Hepatocyte (in vitro differentiated cells): ENCODE measurements at places on chromosomes 3 and 15.
A peak's percentile ranks its signal among the peaks of the same experiment; 100 is the strongest.

GRCh38 chr3:14451844-14452739, 49.7 kb downstream of the SLC6A6 start:
- peak; percentile 82 for DNase-seq

DNA sequence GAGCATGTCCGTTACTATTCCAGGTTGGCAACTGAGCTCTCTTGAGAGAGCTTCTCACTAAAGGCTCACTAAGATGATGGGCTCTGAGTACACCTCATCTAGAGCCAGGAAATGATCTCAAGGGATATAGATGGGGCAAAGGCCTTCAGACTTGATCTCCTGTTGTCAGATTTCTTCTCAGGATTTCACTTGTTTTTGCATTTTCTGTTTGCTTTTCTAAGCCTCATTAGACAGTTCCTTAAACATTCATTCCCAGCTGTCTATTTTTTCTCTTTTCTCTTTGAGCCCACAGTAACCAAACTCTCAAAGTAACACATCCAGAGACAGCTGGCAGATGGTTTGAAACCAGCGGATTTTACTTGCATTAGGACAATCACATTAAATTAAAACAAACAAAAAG, 28.4 kb upstream of the ARL8B start:
- no peak for DNase-seq

GRCh38 chr3:110459021-110459420, 612.6 kb upstream of the NECTIN3 start:
- DNase-seq = no peak

DNA sequence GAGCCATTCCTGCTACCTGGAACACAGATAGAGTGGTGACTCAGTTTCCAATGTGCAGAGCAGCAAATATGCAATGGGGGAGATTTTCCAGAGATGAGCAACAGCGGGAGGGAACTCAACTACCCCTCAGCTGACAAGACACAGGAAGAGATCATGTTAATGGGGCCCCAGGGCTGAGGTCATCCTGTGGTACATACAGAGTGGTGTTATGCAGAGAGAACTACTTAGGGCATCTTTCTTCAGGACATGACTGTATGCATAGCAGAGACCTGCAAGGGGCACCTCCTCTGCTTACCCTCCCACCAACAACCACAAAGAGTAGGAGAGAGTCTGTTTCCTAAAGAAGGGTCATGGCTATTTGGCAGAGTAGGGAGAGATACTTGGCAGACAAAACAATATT, 6.8 kb upstream of the TBC1D5 start:
- no peak for DNase-seq

GRCh38 chr15:96336596-96337364, 6.3 kb downstream of the NR2F2 start:
- DNase-seq = no peak

GRCh38 chr3:43093006-43093405, 12.9 kb downstream of the POMGNT2 start:
- DNase-seq = no peak

DNA sequence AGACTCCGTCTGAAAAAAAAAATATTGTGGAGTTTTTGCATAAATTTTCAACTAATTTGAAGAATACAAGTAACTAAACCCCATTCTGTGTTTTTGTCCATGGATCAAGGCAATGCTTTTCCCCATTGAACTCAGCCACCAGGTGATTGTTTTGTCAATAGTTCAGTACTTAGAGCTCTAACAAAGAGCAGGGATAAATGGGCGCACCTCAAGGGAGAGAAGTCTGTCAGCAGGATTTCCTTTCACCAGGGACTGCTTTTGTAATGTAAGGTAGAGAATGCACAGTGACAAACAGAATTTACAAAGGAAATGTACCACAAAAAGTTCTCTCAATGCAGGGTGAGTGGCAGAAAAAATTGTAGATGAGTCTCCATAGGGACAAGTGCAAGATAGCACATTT, 10.8 kb upstream of the ATP13A5 start:
- no peak for DNase-seq

- no peak for DNase-seq
Observed at GRCh38 chr15:64746356-64746755, 29.0 kb downstream of the RBPMS2 start.

GRCh38 chr3:30353711-30354467, 252.5 kb upstream of the TGFBR2 start:
- no peak for DNase-seq

DNA sequence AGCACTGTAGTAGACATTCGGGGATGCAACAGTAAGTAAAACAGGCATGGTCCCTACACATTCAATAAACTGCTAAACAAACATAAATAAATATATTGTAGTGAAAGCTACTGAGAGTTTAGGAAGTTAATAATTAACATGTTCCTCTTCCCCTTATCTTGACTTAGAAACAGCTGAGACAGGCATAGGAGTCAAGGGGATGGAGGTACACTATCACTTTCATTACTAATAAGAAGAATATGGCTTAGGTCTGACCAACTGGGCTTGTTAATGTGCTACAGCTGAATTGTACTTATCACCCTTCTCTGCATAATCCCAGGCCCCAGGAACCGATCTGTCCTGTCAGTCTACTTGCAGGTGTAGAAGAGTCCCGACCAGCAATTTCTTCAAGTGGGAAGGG, 116.3 kb upstream of the DAZL start:
- DNase-seq = no peak

GRCh38 chr3:194180570-194180969, 44.6 kb downstream of the HES1 start:
- no peak for DNase-seq

DNA sequence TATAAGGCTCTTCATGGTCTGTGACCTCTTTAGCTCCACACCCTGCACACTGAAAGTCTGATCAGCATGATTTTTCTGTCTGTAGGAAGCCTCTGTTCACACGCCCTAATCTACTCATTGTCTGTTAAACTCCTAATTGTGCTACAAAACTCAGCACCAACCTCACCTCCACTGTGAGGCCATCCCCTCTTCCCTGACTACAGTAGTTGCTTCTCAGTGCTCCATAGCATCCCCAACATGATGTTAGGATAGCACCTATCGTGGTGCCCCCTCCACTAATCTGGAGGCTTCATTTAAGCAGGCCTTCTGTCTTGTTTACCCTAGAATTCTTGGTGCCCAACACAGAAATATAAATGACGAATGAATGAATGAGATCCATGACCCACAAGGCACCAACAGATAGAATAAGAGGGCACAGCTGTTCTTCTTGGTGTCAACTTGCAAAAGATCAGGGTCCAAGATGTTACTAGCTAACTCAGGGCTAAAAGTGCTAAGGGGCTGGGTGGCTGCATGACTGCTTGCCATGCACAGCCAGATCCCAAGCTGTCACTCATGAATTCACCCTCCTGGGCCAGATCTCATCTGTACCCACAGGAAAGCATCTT, 55.2 kb upstream of the HEG1 start:
- DNase-seq = no peak

DNA sequence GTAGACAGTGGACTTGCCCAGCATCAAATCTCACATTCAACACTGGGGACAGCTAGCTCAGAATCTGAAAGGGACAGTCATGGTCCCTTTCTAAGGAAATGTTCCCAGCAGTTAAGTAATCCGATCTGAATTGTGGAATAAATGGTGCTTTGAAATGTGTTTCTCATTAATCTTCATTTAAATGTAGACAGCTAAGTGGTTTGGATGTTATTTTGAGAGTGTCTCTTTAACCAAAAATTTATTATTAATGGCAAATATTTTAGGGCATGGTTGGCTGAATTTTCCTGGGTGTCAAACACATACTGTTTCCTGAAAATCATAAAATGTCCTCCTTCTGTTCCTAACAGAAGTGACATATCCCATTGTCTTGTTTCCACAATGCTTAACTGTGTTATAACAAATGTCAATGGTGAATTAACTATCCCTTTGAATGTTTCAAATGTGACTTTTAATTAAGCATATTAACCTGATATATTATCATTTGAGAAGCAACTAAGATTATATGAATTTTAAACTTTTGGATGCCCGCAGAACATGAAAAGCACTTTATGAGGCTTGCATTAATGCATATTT, 210.8 kb downstream of the CHST2 start:
- DNase-seq = no peak

GRCh38 chr3:57350271-57350670, 57.8 kb upstream of the ASB14 start:
- DNase-seq = no peak

GRCh38 chr3:42849017-42849416, 26.7 kb downstream of the CYP8B1 start:
- DNase-seq = no peak

DNA sequence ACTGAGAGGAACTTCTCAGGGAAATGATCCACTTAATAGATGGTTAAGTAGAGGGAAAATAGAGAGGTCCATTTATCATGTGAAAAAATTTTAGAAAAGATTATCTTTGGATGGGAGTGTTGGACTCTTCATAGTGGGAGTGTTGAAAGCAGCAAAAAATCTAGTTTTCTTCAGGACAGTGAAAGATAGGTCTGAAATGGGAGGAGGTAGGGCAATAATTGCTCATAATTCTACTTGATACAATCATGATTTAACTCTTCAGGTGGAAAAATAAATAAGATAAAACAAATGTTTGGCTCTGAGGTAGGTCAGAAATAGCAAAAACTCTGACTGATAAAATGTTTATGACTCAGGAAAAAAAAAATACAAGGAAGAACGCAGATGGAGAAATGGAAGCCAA, 144.1 kb upstream of the DPH6 start:
- no peak for DNase-seq

DNA sequence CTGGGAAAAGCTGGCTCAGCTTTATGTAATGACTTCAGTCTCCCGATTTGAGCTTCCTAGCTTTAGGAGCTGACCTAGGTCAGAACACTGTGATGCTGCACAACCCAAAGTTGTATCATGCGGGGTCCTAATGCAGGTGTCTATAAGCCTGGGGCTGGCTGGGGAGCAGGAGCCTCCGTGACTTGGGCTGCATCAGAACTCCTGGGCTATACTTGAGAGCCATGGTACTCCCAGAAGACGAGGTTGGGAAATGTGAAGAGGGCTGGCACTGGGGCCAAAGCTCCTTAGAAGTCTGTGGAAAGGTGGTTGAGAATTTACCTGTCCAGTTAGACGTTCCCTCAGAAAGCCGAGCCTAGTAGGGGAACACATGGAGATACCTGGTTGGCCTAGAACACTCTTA, 57.0 kb downstream of the BSN start:
- DNase-seq = no peak

DNA sequence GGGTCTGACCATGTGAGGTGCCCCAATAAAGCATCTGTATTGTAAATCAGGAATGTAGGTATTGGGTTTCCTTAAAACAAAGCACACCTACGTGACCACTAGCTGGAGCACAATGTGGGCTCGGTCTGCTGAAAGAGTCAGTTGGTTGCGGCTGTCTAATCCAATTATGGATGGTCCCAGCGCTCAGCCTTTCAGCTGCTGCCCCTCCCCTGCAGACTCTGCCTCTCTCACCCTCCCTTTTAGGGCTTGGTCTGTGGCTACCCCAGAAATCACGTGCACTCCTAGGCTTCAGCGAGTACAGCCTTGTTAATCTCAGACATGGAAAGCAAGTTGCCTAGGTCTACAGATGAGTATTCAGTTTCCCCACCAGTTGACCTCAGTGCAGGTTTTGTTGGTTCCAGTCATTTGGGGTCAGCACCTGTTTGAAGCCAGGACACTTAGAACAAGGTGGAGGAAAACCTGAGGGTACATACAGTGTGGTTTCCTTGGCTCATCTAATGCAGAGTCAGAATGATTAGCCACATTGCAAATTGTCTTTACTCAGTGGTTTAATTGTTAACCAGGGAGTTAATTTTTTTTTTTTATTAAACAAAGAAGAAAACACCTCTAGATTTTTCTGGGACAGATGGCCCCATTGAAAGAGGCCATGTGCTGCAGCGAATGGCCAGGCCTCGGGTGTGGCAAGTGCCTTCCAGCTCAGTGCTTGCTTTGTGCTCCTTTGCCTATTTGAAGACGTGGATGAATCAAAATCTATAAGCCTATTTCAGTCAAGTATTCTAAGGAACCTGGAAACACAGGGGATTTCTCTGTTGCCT, 137.7 kb downstream of the IGF1R start:
- peak; percentile 59 for DNase-seq

- no peak for DNase-seq
Observed at GRCh38 chr3:184471439-184471838, 90.1 kb upstream of the EPHB3 start.

GRCh38 chr3:129018751-129019150, 17.6 kb downstream of the EFCC1 start:
- DNase-seq = no peak

GRCh38 chr15:68683551-68683950, 104.8 kb downstream of the CORO2B start:
- no peak for DNase-seq

GRCh38 chr3:172138193-172138537, 98.8 kb downstream of the FNDC3B start:
- DNase-seq = no peak

GRCh38 chr15:76584868-76585575, 248.4 kb downstream of the ISL2 start:
- no peak for DNase-seq

- peak; percentile 90 for DNase-seq
Observed at GRCh38 chr15:60392986-60393790, 4.6 kb downstream of the ANXA2 start.

DNA sequence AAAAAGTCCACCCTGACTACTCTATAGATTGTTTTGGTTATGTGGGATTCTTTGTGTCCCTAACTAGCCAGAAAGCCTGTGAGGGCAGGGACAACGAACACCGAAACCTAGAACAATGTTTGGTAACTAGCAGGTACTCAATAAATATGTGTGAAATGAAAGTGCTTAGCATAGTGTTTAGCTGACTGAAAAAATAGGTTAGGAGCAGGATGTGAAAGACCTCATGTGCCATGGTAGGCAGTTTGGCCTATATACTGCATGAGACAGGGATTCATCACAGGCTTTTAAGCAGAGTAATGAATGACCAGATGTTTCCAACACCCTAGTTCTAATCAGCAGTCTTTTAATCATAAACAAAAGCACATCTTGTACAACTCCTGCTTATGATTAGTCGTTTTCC, 64.2 kb downstream of the MYO5A start:
- DNase-seq = no peak

- DNase-seq = peak; percentile 46
Observed at GRCh38 chr15:67146234-67146633, 80.8 kb downstream of the SMAD3 start.

GRCh38 chr3:52346623-52347530, 30.8 kb downstream of the DNAH1 start:
- DNase-seq = no peak

- no peak for DNase-seq
Observed at GRCh38 chr15:81924729-81925128, 121.1 kb downstream of the MEX3B start.

GRCh38 chr3:163916596-163917560, 1161.4 kb downstream of the SI start:
- peak; percentile 6 for DNase-seq

DNA sequence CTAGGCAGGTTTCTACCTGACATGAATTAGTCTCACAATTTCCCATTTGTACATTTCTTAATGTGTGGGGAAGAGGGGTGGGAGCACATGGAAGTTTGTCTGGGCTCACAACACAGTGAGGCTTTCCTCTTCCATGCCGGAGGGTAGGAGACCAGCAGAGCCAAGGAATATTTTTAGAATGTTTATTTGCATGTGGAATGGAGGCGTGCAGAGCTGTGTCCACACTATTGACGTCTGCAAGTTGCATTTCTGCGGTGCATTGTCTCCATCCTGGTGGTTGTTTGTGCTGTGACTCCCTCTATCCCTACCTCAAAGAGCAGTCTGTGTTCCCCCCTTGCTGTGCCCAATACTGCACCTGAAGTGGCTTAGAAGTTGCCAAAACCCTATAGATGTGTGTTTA, 103.1 kb upstream of the LRTM1 start:
- no peak for DNase-seq
